ENCODE measurements at places on chromosomes 2 and 18.
A peak's percentile ranks its signal among the peaks of the same experiment; 100 is the strongest.

DNA sequence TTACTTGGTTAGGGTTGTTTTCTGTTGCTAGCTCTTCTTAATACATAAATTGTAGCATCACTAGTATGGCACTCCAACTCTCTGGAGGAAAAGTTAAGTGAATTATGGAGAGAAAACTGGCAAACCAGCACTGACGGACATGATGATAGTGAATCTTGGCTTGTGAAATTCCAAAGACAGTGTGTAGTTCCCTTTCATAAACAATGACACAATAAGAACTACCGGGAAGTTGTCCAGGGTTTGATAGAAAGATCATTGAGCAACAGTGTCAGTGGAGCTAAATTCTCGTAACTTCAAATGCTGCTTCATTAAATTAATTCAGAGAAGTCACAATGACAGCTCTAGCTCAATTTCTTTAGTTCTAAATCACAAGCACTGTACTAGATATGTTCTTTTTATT is 66.5 kb downstream of the RIT2 start:
- DNase-seq = no peak

- no peak for DNase-seq
Measured at GRCh38 chr18:32040936-32041335, 22.3 kb downstream of the RNF125 start.

GRCh38 chr2:181724662-181725061 is 44.3 kb upstream of the NEUROD1 start:
- DNase-seq = no peak

GRCh38 chr2:45168711-45169338 is 159.6 kb upstream of the SIX2 start:
- DNase-seq = no peak

- no peak for DNase-seq
Measured at GRCh38 chr18:67582488-67582887, 66.0 kb upstream of the DSEL start.

DNA sequence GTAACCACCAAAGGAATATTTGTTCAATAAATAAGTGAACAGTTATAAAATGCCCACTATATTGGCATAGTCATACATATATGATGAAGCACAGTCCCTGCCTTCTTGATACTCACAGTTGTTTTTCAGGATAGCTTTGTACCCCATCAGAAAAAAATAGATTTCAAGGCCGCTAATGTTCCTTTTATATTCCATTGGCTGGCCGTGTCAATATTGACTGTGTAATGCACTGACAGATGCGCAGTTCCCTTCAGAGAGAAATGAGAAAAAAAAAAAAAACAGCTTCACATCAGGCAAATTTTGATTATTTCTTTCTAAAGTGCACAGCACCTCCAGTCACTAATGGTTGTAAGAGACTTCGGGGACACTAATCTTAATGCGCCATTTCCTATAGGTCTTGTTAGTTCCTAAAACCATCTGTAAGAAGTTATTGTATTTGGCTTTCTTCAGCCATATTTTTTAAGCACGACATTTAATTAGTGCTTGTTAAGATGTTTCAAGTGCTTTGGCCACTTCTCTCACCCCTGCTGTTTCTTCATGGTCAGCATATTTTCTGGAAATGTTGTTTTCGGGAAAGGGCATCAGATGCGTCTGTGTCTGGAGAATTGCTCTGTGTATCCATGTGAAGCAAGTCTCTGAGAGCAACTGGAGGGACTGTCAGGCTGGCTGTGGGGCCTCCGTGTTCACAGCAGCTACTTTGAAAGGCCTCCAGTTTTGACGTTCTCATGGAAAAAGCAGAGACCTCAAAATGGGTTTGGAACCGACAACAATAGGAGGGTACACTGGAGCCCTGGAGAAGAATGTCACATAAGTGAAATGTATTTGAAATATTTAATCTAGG is 378.3 kb downstream of the MTX2 start:
- DNase-seq = peak; percentile 39

DNA sequence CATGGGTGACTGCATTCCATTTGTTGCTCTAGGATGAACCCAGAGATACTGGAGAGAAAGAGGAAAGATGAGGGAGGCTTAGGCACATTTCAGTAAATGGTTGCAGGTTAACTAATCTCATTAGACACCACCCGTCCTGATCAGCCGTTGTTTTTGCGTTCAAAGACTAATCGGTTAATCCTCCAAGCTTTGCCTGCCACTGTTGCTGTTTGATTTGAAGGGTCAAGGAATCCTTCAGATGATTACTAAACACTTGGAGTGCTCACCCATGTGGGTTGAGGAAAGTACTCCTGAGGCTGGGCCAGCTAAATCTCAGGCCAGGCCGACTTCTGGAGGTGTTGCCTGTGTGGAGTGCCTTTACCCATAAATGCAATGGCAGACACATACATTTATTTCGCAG is 8.6 kb downstream of the SH3RF3 start:
- DNase-seq = no peak

DNA sequence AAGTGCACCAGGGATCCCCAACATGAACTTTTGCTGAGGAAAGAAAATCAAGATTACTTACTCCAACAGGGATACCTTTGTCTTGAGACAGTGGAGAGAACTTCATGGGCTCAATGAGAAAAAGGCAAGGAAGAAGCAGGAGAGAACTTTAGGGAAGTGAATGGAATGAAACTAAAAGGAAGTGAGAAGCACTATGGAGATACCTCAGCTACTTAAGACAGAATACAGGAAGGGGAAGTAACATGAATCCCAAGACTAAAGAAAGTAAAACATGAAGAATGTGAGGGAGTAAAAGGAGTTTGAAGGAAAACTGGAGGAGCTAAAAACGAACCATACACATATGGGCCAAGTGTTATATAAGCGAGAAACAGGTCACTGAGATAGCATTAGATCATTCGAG is 32.4 kb upstream of the ACTR3 start:
- DNase-seq = no peak

DNA sequence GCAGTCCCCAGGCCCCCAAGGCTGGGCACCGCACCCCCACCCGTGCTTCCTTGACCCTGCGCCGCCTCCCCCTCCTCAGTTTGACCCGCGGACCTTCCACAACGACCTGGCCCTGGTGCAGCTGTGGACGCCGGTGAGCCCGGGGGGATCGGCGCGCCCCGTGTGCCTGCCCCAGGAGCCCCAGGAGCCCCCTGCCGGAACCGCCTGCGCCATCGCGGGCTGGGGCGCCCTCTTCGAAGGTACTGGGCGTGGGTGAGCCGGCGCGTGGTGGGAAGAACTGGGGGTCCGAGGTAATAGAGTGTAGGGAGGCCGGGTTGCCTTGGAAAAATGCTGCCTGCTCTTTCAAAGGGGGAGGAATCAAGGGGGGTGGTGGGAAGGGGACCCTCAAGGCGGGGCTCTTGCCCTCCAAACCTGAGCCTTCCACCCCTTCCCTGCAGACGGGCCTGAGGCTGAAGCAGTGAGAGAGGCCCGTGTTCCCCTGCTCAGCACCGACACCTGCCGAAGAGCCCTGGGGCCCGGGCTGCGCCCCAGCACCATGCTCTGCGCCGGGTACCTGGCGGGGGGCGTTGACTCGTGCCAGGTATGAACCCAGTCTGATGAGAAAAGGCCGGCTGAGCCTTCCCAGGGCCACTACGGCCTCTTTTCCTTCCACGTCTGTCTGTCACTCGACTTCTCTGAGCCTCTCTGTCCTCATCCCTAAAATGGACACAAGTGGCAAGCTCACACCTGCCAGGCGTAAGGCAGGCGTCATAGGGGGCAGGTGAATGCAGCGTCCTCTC is 2.6 kb downstream of the PRSS56 start:
- no peak for DNase-seq

- no peak for DNase-seq
Measured at GRCh38 chr2:219031005-219031738, 10.1 kb downstream of the CFAP65 start.

GRCh38 chr2:236176417-236176816 is 8.2 kb upstream of the GBX2 start:
- no peak for DNase-seq
